Fibroblast of the aortic adventitia (primary cell): ENCODE measurements at places on chromosomes 12 and 14. TPM values are rescaled to one million over a fixed set of nuclear protein-coding genes. Genes with fewer than 3 reads are reported as not detected.

Gene HSPB8
- 7.7 and 23.1 TPM in 2 replicates for total RNA-seq

Gene PTHLH
- total RNA-seq = 1.6 and 4.3 TPM in 2 replicates

Gene LGMN
- 28.6 and 44.0 TPM in 2 replicates for total RNA-seq

Gene SERPINA5
- total RNA-seq = 0.09 TPM in 1 of 2 replicates, not detected in the other

Gene PLEKHG7
- total RNA-seq = not detected in 2 replicates

Gene KLHL42
- total RNA-seq = 13.6 and 32.5 TPM in 2 replicates

Gene TNS2
- 60.5 and 77.4 TPM in 2 replicates for total RNA-seq

Gene GPRC5D
- total RNA-seq = not detected in 2 replicates

Gene COCH
- 0.36 TPM in 1 of 2 replicates, not detected in the other for total RNA-seq

Gene RACGAP1
- 18.6 and 88.1 TPM in 2 replicates for total RNA-seq

Gene CD69
- not detected in 2 replicates for total RNA-seq

Gene KLRC4
- total RNA-seq = not detected in 2 replicates

Gene TDRD9
- 0.45 and 4.5 TPM in 2 replicates for total RNA-seq

Gene FAM186B
- 0.45 and 2.7 TPM in 2 replicates for total RNA-seq

Gene CLEC2D
- 4.6 and 16.7 TPM in 2 replicates for total RNA-seq

Gene ESR2
- under 0.01 and 0.16 TPM in 2 replicates for total RNA-seq

Gene PMCH
- total RNA-seq = 0.27 TPM in 1 of 2 replicates, not detected in the other

Gene DCN
- 1,482 and 2,298 TPM in 2 replicates for total RNA-seq

Gene GPX2
- total RNA-seq = not detected in 2 replicates

Gene SETD1B
- total RNA-seq = 5.0 and 6.1 TPM in 2 replicates

Gene CPNE6
- total RNA-seq = not detected in 2 replicates
